ENCODE measurements at places on chromosomes 5 and 9. TPM values are rescaled to one million over a fixed set of nuclear protein-coding genes. Genes with fewer than 3 reads are reported as not detected.

DNA sequence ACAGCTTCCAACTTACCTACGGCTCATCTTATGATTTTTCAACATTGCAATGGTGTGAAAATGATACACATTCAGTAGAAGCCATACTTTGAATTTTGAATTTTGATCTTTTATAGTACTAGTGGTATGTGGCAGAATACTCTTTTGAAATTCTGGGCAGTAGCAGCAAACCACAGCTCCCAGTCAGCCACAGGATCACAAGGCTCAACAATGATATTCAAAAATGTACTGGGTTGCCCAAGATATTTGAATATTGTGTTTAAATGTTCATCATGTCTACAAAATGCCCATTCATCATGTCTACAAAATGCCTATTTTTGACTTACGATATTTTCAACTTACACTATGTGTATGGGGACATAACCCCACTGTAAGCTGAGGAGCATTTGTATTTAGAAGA is 81.3 kb upstream of the PRR16 start:
- no peaks in the 10 kb centered on the region for H3K4me1 ChIP-seq
- no peak overlapping the region for H3K27ac ChIP-seq
- no peak overlapping the region for H3K4me3 ChIP-seq
- no peaks in the 10 kb centered on the region for H3K27me3 ChIP-seq

DNA sequence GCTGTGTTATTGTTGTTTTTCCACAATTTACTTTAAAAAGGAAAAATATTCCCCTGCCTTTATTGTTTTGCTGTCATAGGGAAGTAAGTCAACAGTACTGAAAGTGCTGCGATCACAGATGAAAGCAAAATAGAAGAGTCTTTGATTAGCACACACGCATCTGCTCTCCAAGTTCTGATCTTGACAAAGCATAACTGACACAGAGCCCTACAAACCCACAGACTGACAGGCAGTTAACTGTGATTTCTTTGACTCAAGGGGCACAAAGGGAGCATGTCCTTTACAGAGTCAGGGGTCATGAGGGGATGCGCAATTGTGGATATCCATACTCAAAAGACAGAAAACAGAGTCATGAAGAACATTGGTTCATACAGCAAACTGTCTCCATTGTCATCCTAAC is 123.7 kb downstream of the SNCAIP start:
- no peaks in the 10 kb centered on the region for H3K36me3 ChIP-seq
- no peaks in the 10 kb centered on the region for H3K4me1 ChIP-seq
- no peak overlapping the region for H3K4me3 ChIP-seq
- no peaks in the 10 kb centered on the region for H3K27me3 ChIP-seq
- DNase-seq = no peak

The DMGDH gene
- polyA plus RNA-seq = 0.38 TPM

DNA sequence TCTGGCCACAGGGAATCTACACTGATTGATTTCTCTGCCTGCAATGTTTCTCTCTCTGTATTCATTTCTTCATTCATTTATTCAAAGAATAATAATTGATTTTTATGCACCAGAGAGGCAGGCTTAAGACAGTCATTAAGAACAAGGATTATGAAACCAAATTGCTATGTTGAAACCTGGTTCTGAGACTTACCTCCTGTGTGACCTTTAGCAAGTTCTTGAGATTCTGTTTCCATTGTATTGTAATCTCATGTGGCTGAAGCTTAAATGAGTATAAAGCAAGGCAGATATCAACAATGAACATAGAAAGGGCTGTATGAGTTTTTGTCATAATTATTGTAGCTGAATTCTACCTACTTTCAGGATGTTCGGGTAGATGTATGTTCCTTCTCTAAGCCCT is 129.6 kb upstream of the GRIA1 start:
- H3K4me3 ChIP-seq = no peak overlapping the region
- H3K27ac ChIP-seq = no peak overlapping the region
- H3K36me3 ChIP-seq = no peaks in the 10 kb centered on the region
- H3K27me3 ChIP-seq = no peaks in the 10 kb centered on the region
- no peak for DNase-seq

The TNC gene
- 3.5 TPM for polyA plus RNA-seq

The PKD2L2 gene
- not detected for polyA plus RNA-seq

- H3K36me3 ChIP-seq = no peaks in the 10 kb centered on the region
- no peaks in the 10 kb centered on the region for H3K27me3 ChIP-seq
- no peaks in the 10 kb centered on the region for H3K4me1 ChIP-seq
- no peak overlapping the region for H3K27ac ChIP-seq
- no peak for DNase-seq
- no peak overlapping the region for H3K4me3 ChIP-seq
Observed at GRCh38 chr9:105978336-105978735, 284.0 kb downstream of the TMEM38B start.

The PCDHB2 gene
- polyA plus RNA-seq = 0.61 TPM

- H3K27me3 ChIP-seq = no peaks in the 10 kb centered on the region
- peaks cover 53% of the 10 kb centered on the region for H3K36me3 ChIP-seq
- no peak for DNase-seq
- H3K4me3 ChIP-seq = no peak overlapping the region
Observed at GRCh38 chr9:33469891-33470290, 3.8 kb downstream of the NOL6 start.

GRCh38 chr5:87541033-87541432 is 128.3 kb upstream of the CCNH start:
- no peak overlapping the region for H3K27ac ChIP-seq
- no peaks in the 10 kb centered on the region for H3K36me3 ChIP-seq
- peak; percentile 83 for DNase-seq
- H3K4me3 ChIP-seq = no peak overlapping the region
- H3K4me1 ChIP-seq = no peaks in the 10 kb centered on the region
- H3K27me3 ChIP-seq = no peaks in the 10 kb centered on the region

- no peak overlapping the region for H3K4me3 ChIP-seq
- no peak overlapping the region for H3K27ac ChIP-seq
- no peaks in the 10 kb centered on the region for H3K27me3 ChIP-seq
- no peaks in the 10 kb centered on the region for H3K36me3 ChIP-seq
- no peaks in the 10 kb centered on the region for H3K4me1 ChIP-seq
Observed at GRCh38 chr5:54449923-54450322, 5.6 kb upstream of the HSPB3 start.

- H3K36me3 ChIP-seq = no peaks in the 10 kb centered on the region
- no peaks in the 10 kb centered on the region for H3K4me1 ChIP-seq
- DNase-seq = no peak
- H3K27me3 ChIP-seq = no peaks in the 10 kb centered on the region
Observed at GRCh38 chr5:126852091-126852571, 75.2 kb downstream of the LMNB1 start.

DNA sequence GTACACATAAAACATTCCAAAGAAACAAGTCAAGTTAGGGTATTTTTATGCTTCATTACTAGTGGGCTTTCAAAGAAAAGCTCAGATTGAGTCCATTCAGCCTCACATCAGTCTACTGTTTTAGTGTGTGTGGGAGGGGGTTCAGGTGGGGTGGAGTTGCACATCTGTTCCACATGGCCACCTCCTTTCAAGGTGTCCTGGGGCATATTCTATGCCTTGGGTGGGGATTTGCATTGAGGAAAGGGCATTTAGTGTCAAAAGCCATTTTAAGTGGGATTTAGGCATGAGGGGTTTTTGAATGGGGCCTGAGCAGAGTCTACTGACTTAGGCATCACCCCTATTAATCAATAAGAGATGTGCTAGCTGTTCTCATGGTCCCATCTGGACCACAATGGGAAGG is 983.1 kb downstream of the TLE4 start:
- H3K4me3 ChIP-seq = no peak overlapping the region
- no peak for DNase-seq
- H3K4me1 ChIP-seq = no peaks in the 10 kb centered on the region
- no peaks in the 10 kb centered on the region for H3K27me3 ChIP-seq
- no peak overlapping the region for H3K27ac ChIP-seq
- H3K36me3 ChIP-seq = no peaks in the 10 kb centered on the region

DNA sequence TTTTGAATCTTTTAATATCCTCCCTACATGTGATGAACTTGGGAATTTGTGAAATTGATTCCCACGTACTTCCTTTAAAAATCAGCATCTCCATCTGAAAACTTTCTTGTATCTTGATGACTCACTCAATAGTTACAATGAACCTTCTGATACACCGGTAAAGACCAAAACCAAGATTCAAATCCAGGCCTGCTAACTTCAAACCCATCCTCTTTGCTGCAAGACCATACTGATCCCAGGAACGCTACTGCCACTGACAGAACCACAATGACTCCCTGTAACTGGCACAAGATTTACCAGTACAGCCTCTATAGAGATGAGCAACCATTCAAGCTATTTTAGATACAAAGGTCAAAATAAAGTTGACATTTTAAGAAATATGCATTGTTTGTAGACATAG is 332.9 kb downstream of the DNAH5 start:
- no peaks in the 10 kb centered on the region for H3K36me3 ChIP-seq
- no peaks in the 10 kb centered on the region for H3K27me3 ChIP-seq
- no peak overlapping the region for H3K4me3 ChIP-seq
- no peak for DNase-seq
- H3K27ac ChIP-seq = no peak overlapping the region
- H3K4me1 ChIP-seq = no peaks in the 10 kb centered on the region

GRCh38 chr5:55421074-55421529 is 113.3 kb downstream of the MTREX start:
- no peak for DNase-seq
- H3K4me3 ChIP-seq = no peak overlapping the region
- H3K27me3 ChIP-seq = no peaks in the 10 kb centered on the region
- no peak overlapping the region for H3K27ac ChIP-seq

DNA sequence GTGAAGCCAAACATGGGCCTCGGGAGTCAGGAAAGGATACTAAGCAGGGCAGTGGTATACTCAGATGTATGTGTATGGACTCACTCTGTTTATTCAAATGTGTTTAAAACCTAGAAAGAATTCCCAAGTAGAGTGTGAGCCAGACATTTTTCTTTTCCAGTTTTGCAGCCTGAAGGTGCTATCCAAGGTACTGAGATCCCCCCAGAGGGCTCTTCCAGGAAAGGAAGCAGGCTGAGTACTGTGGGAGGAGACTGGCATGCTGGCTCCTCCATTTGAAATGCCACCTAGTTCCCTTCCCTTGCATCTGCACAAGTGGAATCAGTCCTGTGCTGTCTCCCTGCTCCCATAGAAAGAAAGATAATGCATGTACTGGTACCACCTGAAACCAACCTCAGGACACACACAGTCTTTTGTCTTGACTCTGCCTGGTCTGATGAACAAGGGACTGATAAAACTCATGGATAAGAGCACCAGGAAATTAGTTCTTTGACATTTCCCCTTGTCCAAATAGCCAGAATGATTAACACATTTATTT is 85.9 kb downstream of the HRH2 start:
- no peaks in the 10 kb centered on the region for H3K36me3 ChIP-seq
- H3K4me3 ChIP-seq = no peak overlapping the region
- H3K27ac ChIP-seq = no peak overlapping the region
- peak; percentile 50 for DNase-seq
- H3K4me1 ChIP-seq = no peaks in the 10 kb centered on the region
- H3K27me3 ChIP-seq = peaks cover 59% of the 10 kb centered on the region

DNA sequence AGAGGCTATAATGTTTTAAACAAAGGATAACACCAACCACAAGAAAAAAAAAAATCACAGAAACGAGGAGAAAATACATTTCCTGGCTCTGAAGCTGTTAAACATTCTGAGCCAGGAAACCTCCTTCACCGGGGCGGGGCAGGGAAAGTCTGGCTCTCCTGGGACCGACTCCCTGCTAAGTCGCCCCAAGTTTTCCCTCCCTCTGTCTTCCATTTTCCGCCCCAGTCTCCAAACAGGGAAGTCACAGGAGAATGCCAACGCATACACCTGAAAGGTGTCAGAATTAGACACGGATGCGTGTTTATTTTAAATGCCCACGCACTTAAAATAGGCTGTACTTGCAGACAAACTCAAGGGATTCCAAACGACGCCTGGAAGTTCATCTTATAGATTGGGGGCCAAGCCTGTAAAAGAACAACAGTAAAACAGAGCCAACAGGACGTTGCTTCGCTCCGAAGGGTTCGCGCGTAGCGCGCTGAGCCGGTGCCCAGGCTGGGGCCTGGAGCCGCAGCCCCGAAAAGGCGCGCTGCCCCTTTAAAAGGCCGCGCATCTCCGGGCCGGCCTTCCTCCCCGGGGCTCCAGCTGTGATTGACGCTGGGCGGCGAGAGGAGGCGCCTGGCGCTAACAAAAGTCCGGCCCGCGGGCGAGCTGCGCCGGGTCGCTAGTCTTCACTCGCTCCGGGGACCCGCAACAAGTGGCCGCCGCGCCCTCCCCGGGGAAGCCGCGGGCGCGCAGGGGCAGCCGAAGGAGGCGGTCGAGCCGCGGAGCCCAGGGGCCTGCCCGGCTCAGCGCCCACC is at the start of gene FBXL7:
FBXL7 (plus strand) TSS at position 653 of the 797 bp plus-strand sequence.
- H3K27me3 ChIP-seq = peaks cover 26% of the 10 kb centered on the region
- H3K4me3 ChIP-seq = peak within 1 kb of the TSS; percentile 63
- peak within 1 kb of the TSS; percentile 87 for H3K27ac ChIP-seq
- peak; percentile 37 for DNase-seq
- peaks cover 13% of the 10 kb centered on the region for H3K4me1 ChIP-seq

The TLE1 gene
- 26.3 TPM for polyA plus RNA-seq

DNA sequence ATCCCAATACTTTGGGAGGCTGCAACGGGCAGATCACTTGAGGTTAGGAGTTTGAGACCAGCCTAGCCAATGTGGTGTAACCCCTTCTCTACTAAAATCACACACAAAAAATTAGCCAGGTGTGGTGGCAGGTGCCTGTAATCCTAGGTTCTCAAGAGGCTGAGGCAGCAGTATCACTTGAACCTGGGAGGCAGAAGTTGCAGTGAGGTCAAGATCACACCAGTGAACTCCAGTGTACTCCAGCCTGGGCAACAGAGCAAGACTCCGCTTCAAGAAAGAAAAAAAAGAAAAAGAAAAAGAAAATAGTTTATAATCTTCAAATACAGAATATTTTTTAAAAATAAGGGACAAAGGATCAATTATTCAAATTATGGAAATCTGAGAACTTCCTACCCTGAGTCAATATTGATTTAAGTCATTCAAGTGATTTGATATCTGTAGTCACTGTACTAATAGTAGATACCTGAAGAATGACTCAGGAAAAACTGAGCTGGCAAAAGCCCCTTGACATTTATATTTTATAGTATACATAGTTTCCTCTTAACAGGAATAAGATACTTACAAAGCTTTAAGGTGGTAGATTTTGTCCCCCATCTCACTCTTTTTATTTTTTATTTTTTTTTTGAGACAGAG is 61.8 kb downstream of the PTBP3 start:
- peaks cover 16% of the 10 kb centered on the region for H3K36me3 ChIP-seq
- H3K27me3 ChIP-seq = no peaks in the 10 kb centered on the region
- peak overlapping the region; percentile 61 for H3K27ac ChIP-seq
- no peak overlapping the region for H3K4me3 ChIP-seq
- no peak for DNase-seq

The GNA14 gene
- polyA plus RNA-seq = 0.46 TPM

The FOXD1 gene
- 0.28 TPM for polyA plus RNA-seq

DNA sequence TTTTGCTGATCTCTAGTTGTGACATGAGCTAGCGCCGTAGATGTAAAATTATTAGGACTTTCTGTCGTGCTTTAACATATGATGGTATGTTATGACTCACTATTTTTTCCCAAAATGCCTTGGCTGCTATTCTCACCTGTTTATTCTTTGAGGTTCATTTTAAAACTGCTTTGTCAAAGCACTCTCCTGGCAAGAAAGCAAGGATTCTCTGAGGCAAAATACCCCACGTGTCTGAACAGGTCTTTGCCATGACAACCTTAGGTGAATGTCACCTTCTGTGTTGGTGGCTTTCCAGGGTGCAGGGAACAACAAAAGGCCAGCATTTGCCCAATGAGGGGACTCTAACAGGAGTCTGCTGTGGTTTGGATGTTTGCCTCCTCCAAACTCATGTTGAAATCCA is 30.6 kb upstream of the COL5A1 start:
- DNase-seq = no peak
- no peaks in the 10 kb centered on the region for H3K36me3 ChIP-seq
- H3K4me3 ChIP-seq = no peak overlapping the region

The TAF11L5 gene
- not detected for polyA plus RNA-seq
